ENCODE measurements at places on chromosomes 2 and 18.
A peak's percentile ranks its signal among the peaks of the same experiment; 100 is the strongest.

DNA sequence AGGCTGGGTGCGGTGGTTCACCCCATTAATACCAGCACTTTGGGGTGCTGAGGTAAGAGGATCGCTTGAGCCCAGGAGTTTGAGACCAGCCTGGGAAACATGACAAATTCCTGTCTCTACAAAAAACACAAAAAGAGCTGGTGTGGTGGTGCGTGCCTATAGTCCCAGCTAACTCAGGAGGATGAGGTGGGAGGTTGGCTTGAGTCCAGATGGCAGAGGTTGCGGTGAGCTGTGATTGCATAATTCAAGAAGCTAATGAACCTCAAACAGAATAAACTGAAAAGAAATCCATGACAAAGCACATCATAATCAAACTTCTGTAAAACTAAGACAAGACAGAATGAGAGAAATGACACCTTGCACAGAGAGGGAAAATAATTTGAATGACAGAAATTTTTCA is 54.8 kb downstream of the SEMA4F start:
- no peak for DNase-seq

DNA sequence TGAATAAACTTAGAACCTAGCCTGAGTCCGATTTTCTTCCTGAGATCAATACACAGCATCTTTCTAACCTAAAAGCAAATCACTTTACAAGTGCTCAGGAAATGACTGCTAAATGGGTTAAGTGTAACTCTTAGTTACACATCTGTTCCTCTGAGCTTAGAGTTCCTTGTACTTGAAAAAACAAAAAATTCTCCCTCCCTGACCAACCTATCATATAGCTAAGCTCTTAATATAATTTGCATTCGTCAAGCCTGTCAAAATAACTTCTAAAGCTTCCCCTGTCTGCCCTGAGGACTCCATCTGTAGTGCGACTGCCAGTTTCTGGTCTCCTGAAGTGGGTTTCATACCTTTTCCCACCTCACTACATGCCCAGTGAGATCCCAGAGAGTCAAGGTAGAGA is 190.4 kb downstream of the NCK2 start:
- DNase-seq, result no peak

GRCh38 chr2:119476301-119477112 is 44.9 kb downstream of the TMEM37 start:
- DNase-seq, result peak; percentile 39

DNA sequence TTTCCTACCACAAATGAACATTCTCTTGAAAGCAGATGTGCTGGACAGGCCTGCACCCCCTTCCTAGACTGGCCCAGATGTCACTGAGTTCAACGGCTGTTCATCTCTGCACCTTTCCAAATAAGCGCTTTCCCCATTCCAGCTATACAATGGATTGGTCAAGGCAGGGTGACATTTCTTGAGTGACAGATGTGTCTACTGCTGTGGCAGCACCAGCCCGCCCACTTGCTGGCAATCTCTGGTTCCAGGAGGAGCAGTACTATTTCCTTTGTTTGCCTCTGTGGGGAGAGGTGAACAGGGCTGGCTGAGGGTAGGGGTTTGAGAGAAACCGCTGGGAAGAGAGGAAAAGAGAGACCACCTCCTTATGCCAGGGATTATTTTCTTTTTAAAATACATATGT is 269.5 kb upstream of the POU3F3 start:
- DNase-seq, result no peak

DNA sequence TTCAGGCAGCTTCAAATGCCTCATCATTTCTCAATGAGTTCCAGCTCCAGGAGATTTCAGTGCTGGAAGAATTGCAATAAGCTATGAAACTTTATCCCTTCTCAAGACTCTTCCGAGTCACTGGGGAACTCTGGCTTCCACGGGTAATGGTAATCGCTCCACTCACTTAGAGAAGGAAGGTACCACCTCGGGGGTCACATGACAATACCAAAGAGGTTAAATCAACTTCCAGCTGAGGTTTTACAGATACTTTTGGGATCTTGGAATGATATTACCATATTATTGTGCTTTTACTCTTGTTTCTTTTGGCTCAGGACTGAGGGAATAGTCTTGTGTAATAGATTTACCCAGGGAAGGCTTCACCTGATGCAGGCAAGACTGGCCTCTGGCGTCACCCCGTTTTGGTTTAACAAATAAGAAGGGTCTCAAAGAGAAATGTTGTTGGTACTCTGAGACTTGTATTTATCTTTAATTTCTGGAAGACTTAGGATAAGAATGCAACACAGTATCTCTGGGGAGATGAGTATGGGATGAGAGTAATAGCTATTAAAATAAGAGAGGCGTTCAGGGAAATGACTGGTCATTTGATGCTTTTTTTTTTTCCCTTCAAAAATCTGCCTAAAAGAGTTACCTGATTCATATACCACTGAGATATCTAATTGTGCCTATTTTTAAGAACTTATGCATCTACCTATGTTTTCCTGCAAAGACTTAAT is 316.9 kb upstream of the ZEB2 start:
- no peak for DNase-seq

DNA sequence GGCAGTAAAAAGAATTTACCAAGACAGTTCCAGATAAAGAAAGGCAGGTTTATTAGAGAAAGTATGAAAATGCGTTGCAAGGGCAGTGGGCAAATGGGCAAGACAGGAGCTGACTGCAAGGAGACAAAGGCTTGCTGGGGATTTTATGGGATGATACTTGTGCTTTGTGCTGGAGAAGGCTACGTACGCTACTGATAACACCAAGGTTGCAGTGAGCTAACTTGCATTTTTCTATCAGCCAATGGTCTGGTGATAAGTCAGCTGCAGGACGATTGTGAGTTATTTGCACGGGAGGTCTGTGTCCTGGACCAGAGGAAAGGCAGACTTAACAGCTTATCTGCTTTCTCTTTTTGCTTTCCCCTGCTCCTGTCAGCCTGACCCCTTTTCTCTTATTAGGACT is 116.5 kb downstream of the PMS1 start:
- DNase-seq, result no peak

DNA sequence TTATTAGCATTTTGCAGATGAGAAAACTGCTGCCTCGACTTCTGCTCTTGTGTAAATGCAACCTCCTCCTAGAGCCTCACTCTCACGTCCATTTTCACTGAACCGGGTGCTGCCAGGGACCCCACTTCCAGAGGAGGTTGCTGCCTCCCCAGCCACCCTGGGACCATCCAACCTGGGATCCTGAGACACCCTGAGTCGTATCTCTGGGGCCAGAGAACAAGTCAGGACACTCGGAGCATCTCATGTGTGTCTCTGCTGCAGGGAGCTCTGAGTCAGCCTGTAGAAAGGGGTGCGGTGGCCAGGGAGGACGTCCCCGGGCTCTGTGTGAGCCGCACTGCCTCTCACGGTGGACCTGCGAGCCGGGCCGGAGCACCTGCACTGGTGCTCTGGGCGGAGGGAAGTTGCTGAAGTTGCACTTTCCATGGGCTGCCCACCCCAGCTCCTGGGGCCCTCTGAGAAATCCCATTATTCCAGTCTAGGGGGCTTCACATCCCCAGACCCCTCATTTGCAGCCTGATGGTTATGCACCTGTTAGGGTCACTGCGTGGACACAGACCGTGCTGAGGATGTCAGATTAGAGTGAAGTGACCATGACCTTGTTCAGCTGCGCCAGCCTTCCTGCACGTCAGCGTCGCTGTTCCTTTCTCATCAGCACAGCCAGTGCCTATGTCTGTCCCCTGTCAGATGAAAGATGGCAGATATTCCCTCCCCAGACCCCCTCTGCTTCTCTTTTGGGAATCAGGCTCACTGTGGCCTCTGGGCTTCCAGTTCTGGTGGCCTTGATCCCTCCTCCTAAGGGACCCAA is 230.4 kb downstream of the KLHL29 start:
- no peak for DNase-seq

- no peak for DNase-seq
Observed at GRCh38 chr2:75054296-75054695, 95.9 kb downstream of the POLE4 start.

DNA sequence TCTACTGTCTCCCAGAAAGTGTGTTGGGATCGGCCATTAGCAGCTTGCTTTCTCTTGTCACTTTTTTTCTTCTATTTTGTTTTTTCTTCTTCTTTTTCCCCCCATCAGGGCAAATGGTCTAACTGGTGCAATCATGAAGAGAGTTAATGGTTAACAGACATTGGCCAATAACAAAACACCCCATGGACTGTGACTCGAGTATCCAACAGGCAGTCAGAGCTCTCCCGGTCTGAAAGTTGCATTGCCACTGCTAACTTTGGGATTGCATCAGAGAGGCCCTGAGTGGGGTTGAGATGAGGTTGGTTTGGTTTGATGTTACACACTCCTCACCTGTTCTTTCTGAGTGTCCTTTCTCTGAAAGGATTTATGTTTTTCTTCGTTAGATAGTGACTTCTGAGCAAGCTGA is 12.9 kb upstream of the SNORC start:
- DNase-seq, result no peak

DNA sequence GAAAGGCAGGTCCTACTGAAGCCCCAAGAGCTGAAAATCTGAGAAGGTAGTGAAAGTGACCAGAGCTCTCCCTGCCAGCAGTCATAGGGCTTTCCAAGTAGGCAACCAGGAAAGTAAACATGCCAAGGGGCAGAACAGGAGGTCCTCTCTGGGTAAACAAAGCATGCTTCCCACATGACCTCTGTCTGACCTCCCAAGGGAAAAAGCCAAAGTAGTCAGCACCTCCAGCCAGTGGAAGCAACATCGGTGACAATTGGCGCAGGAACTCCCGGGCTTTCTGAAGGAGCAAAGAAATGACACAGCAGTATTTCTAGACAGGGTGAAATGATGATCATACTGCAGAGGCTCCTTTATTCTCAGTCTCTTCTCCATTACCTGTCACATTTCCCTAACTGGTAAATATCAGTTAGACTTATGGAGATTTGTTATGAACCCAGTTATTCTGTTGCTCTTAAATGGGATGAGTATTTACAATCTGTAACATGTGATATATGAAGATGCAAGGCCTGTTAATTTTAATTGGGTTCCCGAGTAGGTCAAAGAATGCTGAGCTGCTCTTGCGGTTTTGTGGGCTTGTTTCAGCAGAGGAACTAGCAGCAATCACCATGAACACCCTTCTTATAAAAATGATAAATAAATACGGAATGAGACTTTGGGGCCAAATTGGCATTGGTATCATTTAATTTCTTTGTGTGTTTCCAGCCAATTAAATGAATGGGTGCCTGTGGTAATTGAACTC is 321.0 kb downstream of the RND3 start:
- no peak for DNase-seq

GRCh38 chr2:37637190-37637860 is 34.1 kb downstream of the CDC42EP3 start:
- DNase-seq, result no peak
